ENCODE measurements at places on chromosomes 6 and 20.

DNA sequence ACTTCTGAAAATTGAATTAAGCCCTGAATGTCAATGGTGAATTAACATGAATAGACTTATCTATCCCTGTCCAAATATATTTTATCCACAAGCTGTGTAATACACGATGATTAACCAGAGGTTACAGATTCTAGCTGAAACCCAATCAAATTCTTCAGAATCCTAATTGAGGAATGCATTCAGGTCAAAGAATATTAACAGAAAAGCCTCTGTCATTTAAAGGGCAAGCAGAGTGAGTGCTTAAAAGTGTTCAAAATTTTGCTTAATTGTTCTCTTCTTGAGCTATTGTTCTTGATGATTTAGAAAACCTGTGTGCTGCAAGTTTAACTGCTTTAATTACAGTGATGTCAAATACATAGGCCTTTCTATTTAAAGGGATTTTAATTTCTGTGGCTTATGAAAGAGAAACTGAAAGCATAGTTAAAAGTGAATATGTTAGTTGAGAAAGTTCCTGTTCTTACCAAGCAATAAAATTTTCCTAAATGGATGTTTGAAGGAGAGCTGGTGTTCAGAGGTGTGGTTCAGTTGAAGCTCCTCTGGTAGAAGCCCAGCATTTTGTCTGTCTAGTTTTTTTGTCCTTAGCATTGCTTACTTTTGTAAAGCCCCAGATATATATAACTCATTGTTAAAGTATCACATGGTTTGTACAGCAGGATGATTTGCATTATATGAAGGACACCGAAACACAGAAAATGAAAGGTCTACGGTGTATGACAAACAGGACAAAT lies 466.3 kb upstream of the PLCB4 start:
- DNase-seq = no peak

DNA sequence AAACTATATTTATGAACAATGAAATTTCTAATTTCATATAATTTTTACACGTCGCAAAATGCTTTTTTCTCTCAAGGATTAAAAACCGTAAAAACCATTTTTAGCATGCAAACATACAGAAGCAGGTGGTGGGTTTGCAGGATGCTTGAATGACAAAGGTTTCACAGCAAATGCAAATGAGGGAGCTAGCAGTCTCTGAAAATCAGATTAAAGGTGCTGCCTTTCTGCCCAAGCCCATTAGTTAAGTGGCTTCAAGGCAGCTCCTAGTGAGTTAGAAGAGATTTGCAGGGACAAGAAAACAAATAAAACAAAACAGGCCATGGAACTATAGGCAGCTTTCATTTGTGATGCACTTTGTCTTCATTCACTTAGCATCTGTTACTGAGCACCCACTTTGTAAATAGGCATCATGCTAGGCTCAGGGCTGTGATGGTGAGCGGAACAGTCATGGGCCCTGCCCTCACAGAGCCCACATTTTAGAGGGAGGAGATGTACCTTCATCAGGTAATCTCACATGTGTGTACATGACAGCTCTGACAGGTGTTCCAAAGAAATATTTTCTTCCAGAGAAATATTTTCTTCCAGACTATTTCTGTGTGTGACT lies 29.5 kb downstream of the NAPB start:
- no peak for DNase-seq

DNA sequence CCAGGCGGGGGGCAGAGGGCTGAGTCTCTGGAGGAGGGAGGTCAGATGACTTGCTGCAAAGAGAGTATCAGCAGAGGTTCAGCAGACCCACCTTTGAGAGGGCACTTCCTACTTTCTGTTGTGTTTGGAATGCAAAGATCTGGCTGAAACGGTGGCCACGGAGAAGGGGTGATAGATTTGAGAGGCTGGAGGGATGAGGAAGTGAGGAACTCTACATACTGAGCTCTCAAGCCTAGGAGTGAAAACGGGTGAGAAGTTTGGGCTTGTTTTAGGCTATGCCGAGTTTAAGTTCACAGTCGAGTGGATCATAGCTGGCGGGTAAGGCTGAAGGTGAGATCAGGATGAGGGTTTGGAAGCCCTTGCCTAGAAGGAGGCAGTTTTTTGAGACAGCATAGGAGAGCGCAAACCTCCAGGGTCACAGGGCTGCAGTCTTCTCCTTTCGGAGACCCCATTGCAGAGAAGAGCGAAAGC lies 477 bp upstream of the ITPA start:
- DNase-seq = no peak

DNA sequence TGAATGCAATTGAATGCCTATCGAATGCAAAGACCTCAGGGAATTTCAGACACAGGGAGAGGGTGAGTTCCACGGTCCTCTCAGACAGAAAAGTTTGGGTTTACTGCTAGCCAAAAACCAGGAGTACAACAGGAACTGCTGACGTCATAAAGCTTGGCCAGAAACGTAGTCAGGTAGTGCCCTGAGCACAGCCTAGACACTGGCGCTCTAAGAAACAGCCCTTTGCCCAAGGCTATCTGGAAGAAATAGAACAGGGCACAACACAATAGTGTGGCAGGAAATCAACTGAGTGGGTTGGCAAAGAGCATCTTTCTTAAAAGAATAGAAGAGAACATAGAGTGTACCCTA lies 58.0 kb downstream of the GFOD1 start:
- DNase-seq = no peak

- DNase-seq = no peak
These were observed 51.5 kb upstream of the TMEM200A start for GRCh38 chr6:130314271-130314670.

DNA sequence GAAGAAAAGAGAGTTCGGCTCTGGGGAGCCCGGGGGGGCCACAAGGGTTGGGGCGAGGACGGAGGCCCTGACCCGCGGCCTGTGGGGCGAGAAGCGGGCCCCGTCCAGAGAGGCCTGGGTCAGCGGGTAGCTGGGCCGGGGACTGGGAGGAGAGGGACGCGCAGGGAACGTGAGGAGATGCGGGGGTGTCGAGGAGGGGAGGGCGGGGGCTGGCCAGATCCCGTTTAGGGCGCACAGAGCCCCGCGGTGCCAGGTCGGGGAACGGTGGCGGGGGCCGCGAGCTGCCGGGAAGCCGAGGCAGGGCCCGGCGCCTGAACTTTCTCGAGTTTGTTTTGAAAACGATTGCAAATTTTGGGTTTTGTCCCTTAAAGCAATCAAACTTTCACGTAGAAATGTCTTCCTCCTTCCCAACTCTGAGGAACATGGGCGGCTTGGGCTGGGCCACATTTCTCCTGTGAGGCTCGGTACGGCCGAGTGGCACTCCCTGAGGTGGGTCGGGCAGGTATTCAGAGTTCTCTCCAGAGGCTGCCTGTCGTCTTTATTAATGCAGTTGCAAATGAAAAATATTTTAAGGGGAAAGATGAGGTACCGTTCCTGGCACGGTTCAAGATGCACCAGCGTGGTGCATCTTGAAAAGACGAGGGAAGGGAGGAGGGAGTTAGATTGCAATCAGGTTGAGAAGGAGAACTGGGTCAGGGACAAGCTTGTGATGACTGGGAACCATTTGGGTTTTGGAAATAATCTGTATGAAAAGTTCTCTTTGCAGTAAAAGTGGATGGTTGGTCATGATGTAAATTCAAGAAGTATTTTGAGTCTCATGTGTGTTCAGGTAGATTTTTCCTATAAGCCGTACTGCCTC lies 972 bp downstream of the RNF8 start:
- DNase-seq = no peak

- DNase-seq = no peak
These were observed 20.9 kb upstream of the PTPRK start for GRCh38 chr6:128541261-128541660.

GRCh38 chr20:18637224-18637623 lies 49.4 kb downstream of the DTD1 start:
- no peak for DNase-seq

All from GOT3 (cell line).